ENCODE measurements at places on chromosomes 12 and 14. TPM values are rescaled to one million over a fixed set of nuclear protein-coding genes. Genes with fewer than 3 reads are reported as not detected.

GRCh38 chr12:105865886-105866285 is 272.9 kb downstream of the NUAK1 start:
- no peak overlapping the region for H3K4me3 ChIP-seq
- H3K4me1 ChIP-seq = no peaks in the 10 kb centered on the region
- H3K27ac ChIP-seq = no peak overlapping the region
- no peak for DNase-seq

The HOXC9 gene
- total RNA-seq = not detected

DNA sequence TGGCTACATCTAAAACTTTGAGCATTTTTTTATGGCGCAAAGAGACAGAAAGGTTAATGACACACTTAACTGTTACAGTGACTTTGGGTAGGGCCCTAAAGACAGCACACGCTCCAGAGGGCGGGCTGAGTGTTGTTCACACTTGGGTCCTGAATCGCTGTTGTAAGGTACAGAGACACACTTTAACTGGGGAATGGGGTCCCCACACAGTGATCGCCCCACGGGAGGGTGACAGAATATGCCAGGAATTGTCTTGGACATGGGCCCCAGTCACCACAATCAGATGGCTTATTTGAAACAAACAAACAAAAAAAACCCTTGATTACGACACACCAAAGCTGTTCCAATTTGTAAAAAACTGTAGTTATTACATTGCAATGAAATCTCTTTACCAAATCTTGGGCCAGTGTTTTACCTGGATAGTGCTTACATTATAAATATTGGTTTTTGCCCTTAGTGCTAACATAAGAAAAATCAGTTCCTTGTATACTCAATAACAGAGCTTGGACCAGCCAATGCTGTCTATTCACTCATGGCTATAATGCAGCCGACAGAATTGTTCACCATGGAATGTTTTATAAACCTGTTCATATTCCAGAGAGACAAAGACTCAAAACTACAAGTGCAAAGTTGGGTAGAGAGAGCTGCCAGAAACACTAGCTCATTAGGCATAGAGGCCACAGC is 28.3 kb downstream of the KCTD10 start:
- H3K27me3 ChIP-seq = no peaks in the 10 kb centered on the region
- peaks cover 69% of the 10 kb centered on the region for H3K36me3 ChIP-seq
- H3K4me3 ChIP-seq = no peak overlapping the region
- H3K27ac ChIP-seq = no peak overlapping the region

- no peaks in the 10 kb centered on the region for H3K36me3 ChIP-seq
- no peaks in the 10 kb centered on the region for H3K27me3 ChIP-seq
- no peak overlapping the region for H3K27ac ChIP-seq
- no peak overlapping the region for H3K4me3 ChIP-seq
Measured at GRCh38 chr12:19971361-19972280, 396.7 kb upstream of the PDE3A start.

DNA sequence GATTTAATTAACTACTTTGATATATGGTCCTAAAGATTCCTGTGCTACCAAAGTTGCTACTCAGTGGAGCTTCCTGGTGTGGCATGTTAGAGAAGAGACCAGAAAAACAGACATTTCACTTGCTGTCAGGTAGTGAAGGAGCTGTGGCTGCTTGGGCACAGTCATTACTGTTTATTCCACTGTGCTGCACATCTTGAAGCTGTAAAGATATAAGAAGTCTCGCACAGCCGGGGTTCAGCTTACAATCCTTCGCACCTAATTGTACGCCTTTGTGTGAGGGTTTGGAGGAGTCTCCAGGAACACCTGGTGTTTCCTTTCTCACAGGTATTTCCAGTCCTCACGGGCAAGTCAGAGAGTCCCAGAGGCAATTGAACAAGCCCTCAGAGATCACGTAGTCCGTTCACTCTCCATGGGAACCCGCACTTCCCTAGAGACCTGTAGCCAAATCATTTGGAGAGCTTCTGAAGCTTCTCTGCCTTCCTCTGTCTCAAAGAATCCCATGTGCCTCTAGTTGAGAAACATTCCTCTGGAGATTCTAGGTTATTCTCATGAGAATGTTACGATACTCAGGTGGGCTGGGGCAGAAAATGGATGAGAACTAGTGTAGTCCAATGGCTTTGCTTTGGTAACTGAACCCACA is 4.1 kb downstream of the EVL start:
- H3K4me1 ChIP-seq = peaks cover 48% of the 10 kb centered on the region
- H3K27ac ChIP-seq = no peak overlapping the region

- peaks cover 18% of the 10 kb centered on the region for H3K4me1 ChIP-seq
- H3K4me3 ChIP-seq = no peak overlapping the region
- DNase-seq = no peak
- H3K27me3 ChIP-seq = no peaks in the 10 kb centered on the region
- no peak overlapping the region for H3K27ac ChIP-seq
Measured at GRCh38 chr12:65505386-65506121, 227.1 kb downstream of the MSRB3 start.

DNA sequence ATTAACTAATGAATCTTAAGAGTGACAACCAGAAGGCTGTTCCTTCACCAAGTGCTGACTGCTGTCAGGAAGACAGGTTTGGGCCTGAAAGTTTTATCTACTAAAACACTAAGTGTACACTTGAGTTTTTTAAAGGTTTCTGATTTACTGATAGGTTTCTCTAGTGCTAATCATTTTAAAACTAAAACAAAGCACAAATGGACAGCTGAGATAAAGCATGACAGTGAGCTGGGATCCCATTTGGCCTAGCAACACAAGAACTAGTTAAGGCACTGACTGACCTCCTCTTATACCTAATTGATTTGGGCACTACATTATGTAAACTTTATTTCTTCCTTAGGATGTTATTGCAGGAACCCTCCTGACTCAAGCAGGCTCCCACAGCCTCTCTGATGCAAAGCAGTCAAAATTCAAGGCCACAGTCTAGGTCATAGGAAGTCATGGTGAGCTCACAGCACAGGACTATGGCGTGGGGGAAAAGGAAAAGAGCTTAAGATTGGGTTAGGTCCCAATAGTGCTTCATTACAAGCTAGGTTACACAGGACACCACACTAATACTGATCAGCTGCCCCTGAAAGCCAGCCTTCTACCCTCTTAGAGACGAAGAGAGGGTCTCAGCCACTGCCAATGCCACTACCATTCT is 3.5 kb downstream of the STXBP6 start:
- peaks cover 96% of the 10 kb centered on the region for H3K4me1 ChIP-seq
- peak overlapping the region; percentile 96 for H3K27ac ChIP-seq
- no peak overlapping the region for H3K4me3 ChIP-seq
- no peaks in the 10 kb centered on the region for H3K36me3 ChIP-seq
- no peak for DNase-seq

The SLC10A1 gene
- not detected for total RNA-seq

The TXNDC16 gene
- total RNA-seq = 3.6 TPM

DNA sequence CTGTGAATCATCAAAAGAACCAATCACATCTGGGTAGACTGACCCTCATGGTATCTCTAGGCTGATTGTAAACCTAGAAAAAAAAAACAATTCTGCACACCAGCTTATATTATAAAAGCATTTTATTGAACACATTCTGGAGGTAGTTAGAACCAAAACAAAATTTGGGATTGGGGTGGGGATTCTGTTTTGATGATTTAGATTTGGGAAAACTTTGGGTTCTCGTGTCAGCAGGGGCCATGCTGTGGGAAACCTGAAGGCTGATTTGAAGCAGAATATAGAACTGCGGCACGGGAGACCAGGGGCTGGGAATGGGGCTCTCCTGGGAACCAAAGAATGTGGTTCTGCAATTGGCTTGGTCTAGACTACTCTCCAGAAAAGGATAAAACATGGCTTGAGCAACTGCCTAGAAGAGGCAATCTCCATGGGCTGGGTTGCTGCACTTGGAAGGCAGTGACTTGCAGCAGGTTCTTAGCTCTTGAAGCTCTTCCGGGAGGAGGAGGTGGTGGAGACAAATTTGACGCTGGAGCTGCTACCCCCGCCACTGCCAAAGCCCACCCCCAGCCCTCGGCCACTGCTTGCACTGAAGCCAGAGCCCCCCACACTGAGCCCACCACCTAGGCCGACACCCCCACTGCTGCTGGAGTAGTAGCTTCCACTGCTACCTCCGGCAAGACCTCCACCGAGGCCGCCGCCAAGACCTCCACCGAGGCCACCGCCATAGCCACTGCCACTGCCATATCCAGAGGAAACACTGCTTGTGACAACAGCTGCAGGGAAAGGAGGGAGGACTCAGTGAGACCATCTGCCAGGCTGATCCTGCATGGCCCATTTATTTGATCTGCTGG is 5.5 kb downstream of the KRT5 start:
- DNase-seq = no peak
- H3K36me3 ChIP-seq = no peaks in the 10 kb centered on the region
- H3K4me3 ChIP-seq = no peak overlapping the region
- no peaks in the 10 kb centered on the region for H3K4me1 ChIP-seq
- H3K27me3 ChIP-seq = peaks cover 41% of the 10 kb centered on the region

DNA sequence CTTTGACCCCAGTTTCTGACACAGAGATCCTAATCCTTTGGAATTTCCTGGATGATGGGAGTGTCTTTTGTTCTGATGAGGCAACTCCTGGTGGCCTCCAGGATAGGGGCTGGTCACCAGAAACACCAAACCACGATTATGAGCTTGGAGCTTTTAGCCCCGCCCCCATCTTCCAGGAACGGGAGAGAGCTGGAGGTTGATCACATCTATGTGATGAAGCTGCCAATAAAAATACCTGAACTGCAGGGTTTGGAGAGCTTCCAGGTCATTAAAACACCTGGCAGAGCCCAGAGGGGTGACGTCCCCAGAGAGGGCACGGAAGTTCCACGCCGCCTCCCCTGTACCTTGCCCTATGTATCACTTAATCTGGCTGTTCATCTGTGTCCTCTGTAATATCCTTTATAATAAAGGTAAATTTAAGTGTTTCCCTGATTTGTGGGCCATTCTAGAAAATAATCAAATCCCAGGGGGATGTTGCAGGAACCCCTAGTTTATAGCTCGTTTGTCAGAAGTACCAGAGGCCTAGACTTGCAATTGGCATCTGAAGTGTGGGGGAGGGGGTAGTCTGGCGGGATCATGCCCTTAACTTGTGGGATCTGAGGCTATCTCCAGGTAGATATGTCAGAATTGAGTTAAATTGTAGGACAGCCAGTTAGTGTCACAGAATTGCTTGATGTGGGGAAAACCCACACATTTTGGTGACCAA is 21.2 kb downstream of the APPL2 start:
- H3K36me3 ChIP-seq = peaks cover 55% of the 10 kb centered on the region
- DNase-seq = no peak
- H3K27ac ChIP-seq = no peak overlapping the region
- H3K4me1 ChIP-seq = peaks cover 28% of the 10 kb centered on the region
- H3K4me3 ChIP-seq = no peak overlapping the region

DNA sequence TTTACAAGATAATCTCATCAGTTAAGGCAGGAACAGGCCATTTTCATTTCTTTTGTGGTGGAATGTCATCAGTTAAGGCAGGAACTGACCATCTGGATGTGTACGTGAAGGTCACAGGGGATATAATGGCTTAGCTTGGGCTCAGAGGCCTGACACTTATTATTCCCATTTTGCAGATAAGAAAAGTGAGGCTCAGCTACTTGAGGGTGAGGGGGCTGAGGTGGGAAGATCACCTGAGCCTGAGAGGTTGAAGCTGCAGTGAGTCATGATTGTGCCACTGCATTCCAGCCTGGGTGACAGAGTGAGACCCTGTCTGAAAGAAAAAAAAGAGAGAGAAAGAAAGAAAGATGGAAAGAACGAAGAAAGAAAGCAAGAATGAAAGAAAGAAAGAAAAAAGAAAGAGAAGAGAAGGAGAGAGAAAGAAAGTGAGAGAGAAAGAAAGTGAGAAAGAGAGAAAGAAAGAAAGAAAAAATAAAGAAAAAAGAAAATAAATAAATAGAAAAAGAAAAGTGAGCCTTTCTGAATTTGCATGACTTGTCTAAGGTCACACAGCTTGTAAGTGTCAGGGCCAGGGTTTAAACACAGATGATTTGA is 142.0 kb downstream of the TMEM30B start:
- no peak for DNase-seq
- no peak overlapping the region for H3K27ac ChIP-seq

The TRHDE gene
- 0.96 TPM for total RNA-seq

- no peaks in the 10 kb centered on the region for H3K27me3 ChIP-seq
- H3K4me3 ChIP-seq = no peak overlapping the region
- H3K36me3 ChIP-seq = no peaks in the 10 kb centered on the region
- no peak for DNase-seq
- H3K4me1 ChIP-seq = no peaks in the 10 kb centered on the region
Measured at GRCh38 chr12:46103559-46104383, 113.4 kb upstream of the SCAF11 start.

DNA sequence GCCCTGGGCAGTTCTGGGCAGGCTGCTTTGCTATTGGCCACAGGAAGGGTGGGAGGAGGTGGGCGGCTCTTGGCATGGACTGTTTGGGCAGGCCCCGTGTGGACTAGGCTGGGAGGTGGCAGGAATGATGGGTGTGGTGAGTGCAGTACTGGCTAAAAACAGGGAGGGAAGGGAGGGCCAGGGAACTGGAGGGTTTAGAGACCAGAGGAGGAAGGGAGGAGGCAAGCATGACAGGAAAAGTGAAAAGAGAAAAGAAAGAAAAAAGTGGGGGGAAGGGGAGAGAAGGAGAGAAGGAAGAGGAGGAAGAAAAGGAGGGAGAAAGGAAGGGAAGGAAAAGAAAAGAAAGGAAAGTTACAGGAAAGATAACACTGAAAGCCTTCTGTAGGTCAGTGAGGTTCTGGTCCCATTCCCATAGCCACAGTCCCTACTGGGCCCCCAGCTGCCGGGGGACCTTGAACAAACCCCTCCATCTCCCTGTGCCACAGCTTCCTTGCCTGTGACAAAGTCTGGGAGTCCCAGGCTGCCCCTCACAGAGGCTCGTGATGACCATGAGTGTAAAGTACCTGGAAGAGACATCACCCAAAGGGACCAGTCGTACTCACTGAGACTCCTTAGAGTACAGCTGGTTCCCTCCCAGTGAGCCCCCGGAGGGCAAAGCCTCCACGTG is 1.1 kb upstream of the C14orf132 start:
- H3K4me1 ChIP-seq = peaks cover 31% of the 10 kb centered on the region
- peak; percentile 40 for DNase-seq
- peak overlapping the region; percentile 82 for H3K4me3 ChIP-seq
- peaks cover 59% of the 10 kb centered on the region for H3K27me3 ChIP-seq
- H3K36me3 ChIP-seq = no peaks in the 10 kb centered on the region

DNA sequence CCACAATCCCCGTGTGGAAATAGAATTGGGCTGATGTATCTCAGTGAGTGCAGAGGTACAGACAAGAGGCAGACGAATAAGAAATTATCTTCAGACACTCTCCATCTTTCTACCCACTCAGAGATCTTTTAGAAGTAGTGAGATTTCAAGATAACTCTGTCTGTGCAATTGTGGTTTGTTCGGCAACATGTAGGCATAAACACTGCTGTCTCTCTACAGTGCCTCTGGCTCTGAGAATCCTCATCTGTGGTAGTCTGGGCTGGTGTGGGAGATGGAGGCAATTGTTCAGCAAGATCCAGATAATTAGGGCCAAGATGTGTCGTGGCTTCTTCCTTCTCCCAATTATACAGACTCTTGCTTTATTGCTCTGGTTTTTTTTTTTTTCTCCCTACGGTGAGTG is 3.1 kb downstream of the HOXC13 start:
- H3K4me3 ChIP-seq = no peak overlapping the region
- peaks cover 100% of the 10 kb centered on the region for H3K27me3 ChIP-seq
- H3K36me3 ChIP-seq = no peaks in the 10 kb centered on the region
- peaks cover 10% of the 10 kb centered on the region for H3K4me1 ChIP-seq

The C12orf54 gene
- not detected for total RNA-seq

- H3K36me3 ChIP-seq = no peaks in the 10 kb centered on the region
- H3K27ac ChIP-seq = no peak overlapping the region
- peaks cover 22% of the 10 kb centered on the region for H3K27me3 ChIP-seq
- DNase-seq = no peak
- no peaks in the 10 kb centered on the region for H3K4me1 ChIP-seq
Measured at GRCh38 chr14:49464885-49465284, 121.3 kb downstream of the RPS29 start.

The BDKRB1 gene
- not detected for total RNA-seq

The ZFHX2 gene
- 0.74 TPM for total RNA-seq

Measured in left ventricle myocardium inferior (tissue), 1 donor.